ENCODE measurements at places on chromosomes 6 and 20.

DNA sequence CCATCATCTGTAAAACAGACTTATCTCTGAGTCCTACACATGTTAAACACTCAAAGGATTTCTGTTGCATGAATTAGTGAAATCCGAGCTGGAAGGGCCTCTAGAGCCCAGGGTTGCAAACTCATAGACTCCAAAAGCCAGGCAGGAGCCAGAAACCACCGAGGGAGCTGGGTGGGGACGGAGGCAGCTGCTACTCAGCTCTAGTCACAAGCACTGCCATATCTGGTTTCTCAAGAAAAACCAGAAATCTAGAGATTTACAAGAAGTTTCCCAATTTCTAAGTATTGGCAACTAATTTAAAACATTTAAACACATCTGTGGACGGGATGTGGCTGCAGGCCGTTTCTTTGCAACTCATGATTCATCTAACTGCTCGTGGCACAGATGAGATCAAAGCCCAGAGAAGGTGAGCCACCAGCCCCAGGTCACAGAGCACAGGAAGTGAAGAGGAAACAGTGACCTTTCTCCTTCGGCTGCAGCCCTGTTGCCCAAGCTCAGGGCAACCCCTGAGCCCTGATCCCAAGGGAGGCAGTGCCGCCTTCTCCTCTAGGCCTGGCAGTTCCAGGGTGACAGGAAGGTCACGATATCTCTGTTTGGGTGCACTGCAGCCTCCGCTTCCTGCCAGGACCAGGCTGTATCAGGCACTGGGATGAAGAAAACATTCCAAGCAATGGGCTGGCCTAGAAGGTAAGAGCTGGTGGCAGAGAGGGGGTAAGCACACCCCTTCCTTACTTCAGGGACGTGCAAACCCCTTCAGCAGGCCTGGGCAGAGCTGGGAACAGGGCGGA, 26.4 kb upstream of the PTGIS start:
- no peak for DNase-seq

GRCh38 chr6:39225946-39226437, 3.3 kb downstream of the KCNK5 start:
- DNase-seq = no peak

- no peak for DNase-seq
These were observed 551.6 kb upstream of the CITED2 start for GRCh38 chr6:139925894-139926641.

GRCh38 chr6:46990031-46990644, 52.0 kb downstream of the ADGRF1 start:
- no peak for DNase-seq

DNA sequence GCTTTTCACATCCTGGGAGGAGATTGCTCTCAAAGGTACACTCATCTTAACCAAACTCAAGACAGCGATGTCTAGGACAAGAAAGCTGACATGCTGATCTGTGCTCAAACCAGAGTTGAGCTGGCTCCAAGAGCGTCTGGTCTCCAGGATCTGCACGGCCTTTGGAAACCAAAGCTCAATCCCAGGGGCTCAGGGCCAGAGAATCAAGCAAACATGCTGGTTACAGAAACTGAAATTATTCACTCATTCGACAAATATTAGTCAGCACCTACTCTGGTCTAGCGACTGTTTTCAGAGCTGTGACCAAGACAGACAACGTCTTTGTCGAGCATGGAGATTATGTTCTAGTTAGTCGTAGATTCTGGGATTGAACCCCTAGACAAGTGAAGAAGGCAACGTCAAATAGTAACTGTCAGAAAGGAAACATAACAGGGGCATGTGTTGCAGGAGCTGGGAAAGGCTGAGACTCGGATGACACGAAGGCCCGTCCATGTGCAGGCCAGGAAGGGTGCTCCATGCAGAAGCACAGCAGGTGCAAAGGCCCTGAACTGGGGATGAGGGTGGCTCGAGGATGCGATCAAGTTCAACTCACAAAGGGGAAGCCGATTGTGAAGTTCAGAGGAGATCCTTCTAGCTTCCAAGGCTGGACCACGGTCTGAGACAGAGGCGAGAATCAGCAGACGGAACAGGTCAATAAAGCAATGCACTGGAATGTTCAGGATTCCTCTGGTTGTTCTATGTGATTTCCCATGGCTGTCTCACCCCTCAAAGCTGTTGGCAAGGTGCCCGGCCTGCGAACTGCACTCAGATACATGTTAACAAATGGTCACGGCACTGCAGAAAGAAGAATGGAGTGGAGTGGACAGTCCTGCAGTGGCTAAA, 12.5 kb upstream of the PCK1 start:
- DNase-seq = no peak

DNA sequence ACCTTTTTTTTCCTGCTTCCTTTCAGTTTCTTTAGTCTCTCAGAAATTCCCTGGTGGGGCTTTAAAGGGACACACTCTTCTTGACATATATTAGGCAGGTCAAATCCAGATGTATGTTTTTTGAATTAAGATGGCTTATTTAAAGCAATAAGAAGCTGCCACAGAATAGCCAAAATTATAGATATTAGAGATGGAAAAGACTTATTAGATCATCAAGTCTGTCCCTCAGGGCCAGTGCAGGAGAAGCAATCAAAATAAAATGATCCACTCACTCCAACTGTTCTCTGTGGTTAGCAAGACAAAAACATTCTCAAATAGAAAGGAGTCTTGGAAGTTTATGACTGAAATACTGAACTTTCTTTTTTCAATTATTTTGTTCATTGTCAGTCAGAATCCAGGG, 462.8 kb downstream of the CDC5L start:
- DNase-seq = no peak

GRCh38 chr6:91288741-91289140, 701.9 kb upstream of the MAP3K7 start:
- no peak for DNase-seq

DNA sequence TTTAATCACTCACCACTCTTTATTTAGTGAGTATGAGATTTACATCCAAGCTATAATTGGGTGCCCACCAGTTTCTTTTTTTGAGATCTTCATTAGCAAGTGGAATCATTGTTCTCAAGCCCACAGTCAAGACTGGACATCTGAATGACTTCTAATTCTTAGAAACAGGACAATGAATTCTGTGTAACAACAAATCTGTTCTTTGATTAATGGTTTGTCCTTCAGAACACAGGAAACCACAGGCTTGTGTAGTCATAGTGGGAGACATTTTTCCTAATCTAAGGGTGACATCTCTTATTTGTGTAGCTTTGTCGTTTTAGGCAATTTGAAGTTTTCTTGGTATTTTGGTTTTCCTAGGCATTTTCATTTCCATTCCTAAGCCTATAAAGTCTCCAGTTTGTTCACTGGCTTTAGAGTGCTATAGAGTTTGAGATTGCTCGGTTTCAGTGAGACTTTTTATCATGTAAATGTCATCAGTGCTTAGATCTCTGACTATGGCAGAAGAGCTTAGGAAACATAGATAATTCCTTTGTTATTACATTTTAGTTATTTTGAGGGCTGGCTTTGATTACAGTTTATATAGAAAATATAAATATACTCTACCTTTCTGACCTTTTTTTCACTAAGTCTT, 903.9 kb upstream of the MAP3K7 start:
- DNase-seq = no peak

DNA sequence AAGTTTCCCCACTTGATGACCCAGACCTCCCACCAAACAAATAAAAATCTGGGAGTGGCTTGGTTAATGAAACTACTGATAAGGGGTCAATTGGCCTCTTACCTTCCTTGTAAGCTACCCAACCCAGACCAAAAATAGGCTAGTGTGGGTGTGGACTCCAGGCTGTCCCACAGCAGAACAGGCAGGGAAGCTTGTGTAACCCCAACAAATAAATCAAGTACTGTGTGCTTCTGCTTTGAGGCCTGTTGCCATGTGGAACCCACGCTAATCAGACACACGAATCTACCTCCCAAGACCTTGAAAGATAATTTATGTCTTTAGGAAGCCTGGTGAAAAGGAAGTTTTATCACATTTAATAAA, 33.7 kb upstream of the PAQR8 start:
- DNase-seq = no peak

GRCh38 chr6:90787446-90787845, 200.6 kb upstream of the MAP3K7 start:
- DNase-seq = no peak

- no peak for DNase-seq
These were observed 58.6 kb downstream of the NOL4L start for GRCh38 chr20:32526541-32526940.

DNA sequence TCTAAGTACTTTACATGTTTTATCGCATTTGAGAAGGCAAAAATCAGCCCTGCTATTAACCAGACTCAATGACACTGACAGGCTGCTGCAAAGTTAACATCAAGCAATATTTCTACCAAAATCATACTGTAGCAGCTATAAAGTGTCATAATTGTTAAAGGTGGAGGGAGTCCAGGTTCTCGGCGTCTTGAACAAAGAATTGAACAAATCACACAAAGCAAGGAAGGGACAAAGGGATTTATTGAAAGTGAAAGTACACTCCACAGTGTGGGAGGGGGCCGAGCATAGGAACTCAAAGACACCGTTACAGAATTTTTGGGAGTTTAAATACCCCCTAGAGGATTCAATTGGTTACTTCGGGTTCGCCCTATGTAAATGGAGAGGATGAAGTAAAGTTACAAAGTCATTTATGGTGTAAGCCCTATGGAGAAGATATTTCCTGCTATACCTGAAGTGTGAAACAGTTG, 12.9 kb upstream of the ZNF391 start:
- no peak for DNase-seq

DNA sequence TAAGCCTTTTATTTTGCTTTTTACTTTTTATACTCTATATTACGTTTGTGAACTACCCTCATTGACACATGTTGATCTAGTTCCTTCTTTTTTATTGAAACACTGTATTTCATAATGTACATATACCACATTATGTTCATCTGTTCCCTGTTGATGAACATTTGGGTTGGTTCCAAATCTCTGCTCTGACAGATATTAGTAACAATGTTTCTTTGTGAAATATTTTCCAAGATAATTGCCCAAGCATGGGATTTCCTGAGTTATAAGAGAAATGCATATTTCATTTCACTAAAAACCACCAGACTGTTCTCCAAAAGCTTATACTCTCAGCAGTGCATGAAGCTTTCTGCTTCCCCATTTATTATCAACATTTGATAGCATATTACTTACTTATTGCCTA, 44.2 kb upstream of the TNFRSF21 start:
- DNase-seq = no peak

DNA sequence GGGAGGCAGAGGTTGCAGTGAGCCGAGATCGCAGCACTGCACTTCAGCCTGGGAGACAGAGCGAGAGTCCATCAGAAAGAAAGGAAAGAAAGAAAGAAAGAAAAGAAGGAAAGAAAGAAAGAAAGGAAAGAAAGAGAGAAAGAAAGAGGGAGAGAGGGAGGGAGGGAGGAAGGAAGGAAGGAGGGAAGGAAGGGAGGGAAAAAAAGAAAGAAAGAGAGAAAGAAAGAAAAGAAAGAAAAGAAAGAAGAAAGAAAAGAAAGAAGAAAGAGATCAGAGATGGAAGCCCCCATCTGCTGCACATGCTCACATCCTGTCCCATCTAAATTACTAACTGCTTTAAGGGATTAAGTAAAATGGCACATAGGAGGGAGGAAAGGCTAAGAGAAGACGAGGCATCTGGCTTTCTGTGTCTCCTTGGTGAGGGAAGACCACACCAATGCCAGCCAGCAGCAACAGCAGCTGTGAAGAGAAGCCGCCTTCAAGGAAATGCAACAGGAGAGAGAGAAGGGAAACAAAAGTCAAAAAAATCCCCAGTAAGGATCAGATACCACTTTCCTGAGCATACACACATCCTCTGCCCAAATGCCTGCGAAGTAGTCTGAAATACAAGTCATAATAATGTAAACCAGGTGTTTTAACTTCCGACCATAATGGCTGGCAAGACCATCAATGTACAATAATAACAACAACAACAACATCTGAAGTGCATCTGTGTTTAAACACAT, 300.2 kb upstream of the JARID2 start:
- DNase-seq = no peak

- DNase-seq = no peak
These were observed 37.9 kb upstream of the JARID2 start for GRCh38 chr6:15207923-15208322.

GRCh38 chr6:4012826-4013225, 66.1 kb downstream of the FAM217A start:
- no peak for DNase-seq

DNA sequence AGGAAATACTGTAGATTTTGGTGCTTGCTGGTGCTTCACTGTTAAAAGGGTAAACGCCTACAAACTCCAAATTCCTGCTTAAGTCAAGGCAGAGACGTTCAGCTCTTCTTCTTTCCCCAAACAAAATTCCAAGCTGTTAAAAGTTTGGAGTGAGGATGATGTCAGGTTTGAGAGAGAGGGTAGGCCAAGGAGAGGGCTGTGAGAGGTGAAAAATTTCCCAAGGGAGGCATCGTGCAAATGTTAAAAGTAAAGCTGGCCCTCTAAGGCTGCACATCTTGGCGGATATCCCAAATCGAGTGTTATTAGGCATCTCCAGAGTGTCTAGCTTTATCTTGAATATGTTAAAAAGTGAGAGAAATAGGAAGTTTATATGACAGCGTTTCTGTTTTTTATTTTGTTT, 651.8 kb downstream of the QKI start:
- DNase-seq = no peak

- DNase-seq = no peak
These were observed 126.7 kb downstream of the IRF4 start for GRCh38 chr6:518218-518617.

DNA sequence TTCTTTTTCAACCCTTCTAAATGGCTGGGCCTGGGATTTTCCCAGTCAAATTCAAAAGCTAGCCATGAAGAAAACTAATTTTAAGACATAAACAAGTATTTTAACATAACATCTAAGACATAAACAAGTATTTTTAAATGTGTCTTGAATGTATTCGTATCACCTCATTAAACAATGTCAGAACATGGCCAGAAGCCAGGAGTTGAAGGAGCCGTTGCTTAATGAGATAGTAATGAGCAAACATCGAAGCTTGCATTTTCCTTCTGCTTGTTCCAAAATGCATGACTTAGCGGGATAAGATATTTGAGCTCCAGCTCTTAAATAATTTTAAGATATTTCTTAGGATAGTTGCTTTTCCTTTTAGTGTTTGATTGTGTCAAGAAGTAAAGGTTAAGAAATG, 4.2 kb upstream of the RNF182 start:
- DNase-seq = no peak

- DNase-seq = no peak
These were observed 226.8 kb upstream of the HS3ST5 start for GRCh38 chr6:114569669-114570068.

GRCh38 chr6:35581633-35582032, 68.9 kb upstream of the TULP1 start:
- DNase-seq = no peak

DNA sequence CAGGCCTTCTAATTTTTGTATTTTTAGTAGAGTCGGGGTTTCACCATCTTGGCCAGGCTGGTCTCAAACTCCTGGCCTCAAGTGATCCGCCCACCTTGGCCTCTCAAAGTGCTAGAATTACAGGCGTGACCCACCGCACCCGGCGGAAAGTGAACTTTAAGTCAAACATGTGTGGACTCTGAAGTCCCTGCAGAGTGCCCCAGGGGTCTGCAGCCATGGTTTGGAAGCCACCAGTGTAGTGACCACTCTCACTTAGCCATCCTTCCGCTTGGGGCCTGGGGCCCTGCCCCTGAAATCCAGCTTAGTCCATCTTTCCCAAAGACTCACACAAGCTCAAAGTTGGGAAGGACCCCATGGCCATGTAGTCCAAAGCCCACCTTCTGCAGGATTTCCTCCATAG, 164.5 kb downstream of the GRM4 start:
- no peak for DNase-seq

Data from T follicular helper cell (primary cell).